ENCODE measurements at places on chromosomes 13 and 19. TPM values are rescaled to one million over a fixed set of nuclear protein-coding genes. Genes with fewer than 3 reads are reported as not detected.

DNA sequence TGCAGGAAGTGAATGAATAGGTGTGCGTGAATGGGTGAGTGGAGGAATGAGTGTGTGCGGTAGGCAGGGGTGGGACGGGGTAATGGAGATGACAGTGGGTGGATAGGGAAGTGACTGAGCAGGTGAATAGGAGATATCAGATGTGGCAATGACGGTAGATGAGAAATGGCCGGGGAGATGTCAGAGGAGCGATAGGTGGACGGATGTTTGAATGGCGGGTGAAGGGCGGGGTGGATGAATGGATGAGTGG lies 1.5 kb downstream of the TTC9B start:
- no peak for DNase-seq

DNA sequence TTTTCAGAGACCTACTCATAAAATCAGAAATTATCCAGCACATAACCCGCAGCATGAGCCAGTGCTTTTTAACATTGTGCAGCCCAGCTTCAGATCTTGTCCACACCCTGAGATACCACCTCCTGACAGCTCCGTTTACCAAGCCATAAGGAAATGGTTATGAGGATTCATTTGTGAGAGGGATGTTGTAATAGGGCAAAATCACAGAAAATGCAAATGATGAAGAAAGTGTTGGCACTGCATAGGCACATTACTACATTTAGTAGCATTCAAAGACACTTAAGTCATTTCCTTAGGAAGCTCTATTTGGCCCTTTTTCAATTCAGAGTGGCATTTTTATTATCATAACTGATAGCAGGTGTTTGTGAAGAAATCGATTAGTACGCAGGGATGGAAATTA lies 277.5 kb downstream of the DNAJC15 start:
- no peak for DNase-seq

GRCh38 chr19:43607238-43608205 lies 4.4 kb upstream of the SRRM5 start:
- DNase-seq, result no peak

GRCh38 chr13:59691501-59692066 lies 472.1 kb downstream of the DIAPH3 start:
- no peak for DNase-seq

- no peak for DNase-seq
Measured at GRCh38 chr13:45372189-45373161, 31.5 kb upstream of the TPT1 start.

- no peak for DNase-seq
Measured at GRCh38 chr13:90070837-90071525, 1276.5 kb upstream of the MIR17HG start.

DNA sequence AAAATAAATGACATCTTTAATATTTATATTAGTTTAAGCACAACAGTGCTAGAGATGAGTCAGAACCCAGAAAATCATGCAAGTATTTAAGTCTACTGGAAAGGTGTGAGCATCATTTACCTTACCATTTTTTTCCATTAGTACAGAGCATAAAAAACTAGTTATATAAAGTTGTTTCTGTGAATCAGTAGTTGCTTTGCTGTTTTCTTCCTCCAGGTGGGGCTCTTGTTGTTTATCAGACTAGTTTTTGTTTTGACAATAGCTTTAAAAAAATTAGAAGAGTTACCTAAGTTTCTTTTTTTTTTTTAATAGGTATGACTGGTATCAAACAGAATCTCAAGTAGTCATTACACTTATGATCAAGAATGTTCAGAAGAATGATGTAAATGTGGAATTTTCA lies 12.7 kb downstream of the SUGT1 start:
- DNase-seq, result no peak

DNA sequence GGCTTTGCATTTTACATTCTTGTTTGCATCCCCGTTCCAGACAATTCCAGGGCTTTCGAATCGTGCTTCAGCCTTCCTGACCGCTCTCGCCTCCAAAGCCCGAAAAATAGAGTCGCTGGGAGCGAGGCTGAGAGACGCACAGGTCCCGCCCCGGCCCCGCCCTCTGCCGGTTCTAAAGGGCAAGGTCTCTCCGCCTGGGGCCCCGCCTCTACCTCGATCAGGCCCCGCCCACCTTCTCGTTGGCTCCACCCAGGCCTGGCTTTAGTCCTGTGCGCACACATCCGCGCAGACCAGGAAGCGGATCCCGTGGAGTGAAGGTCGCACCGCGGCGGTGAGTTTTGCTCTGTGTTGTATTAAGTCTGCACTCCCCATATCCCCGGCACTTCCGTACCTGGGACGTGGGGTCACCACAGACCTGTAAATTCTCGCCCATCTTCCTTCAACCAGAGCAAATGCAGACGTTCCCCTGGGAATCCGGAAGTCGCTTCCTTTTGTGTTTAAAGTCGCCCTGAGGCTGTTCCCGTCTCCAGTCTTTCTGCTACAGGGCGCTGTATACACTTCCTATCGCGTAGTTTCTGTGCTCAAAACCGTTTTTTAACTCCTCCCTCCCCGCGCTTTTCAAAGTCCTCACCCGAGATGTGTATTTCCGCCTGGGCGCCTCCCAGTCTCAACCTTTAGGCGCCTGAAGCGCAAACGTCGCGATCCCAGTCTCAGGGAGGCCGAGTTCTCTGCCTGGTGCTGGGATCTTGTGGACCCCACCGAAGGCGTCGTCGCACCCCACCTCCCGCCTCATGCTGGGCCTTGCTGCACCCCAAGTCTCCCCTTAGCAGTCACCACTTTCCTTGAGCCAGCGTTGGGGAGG lies at the start of gene ZNF701:
Gene ZNF701 (plus strand): TSS at position 288 of the 862 bp plus-strand sequence. CDS start 3,861 bp downstream, outside the sequence.
- peak; percentile 98 for DNase-seq

DNA sequence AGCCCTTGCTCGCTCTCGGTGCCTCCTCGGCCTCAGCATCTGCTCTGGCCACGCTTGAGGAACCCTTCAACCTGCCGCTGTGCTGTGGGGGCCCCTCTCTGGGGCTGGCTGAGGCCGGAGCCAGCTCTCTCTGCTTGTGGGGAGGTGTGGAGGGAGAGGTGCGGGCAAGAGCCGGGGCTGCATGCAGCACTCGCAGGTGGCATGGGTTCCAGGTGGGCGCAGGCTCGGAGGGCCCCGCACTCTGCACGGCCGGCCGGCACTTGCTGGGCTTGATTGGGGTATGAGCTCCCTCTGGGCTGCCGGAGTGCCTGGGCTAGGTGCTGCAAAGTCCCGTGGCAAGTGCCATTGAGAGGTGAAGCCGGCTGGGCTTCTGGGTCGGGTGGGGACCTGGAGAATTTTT lies 31.7 kb upstream of the RPL21 start:
- DNase-seq, result no peak

- no peak for DNase-seq
Measured at GRCh38 chr13:50766013-50766412, 77.5 kb downstream of the DLEU7 start.

DNA sequence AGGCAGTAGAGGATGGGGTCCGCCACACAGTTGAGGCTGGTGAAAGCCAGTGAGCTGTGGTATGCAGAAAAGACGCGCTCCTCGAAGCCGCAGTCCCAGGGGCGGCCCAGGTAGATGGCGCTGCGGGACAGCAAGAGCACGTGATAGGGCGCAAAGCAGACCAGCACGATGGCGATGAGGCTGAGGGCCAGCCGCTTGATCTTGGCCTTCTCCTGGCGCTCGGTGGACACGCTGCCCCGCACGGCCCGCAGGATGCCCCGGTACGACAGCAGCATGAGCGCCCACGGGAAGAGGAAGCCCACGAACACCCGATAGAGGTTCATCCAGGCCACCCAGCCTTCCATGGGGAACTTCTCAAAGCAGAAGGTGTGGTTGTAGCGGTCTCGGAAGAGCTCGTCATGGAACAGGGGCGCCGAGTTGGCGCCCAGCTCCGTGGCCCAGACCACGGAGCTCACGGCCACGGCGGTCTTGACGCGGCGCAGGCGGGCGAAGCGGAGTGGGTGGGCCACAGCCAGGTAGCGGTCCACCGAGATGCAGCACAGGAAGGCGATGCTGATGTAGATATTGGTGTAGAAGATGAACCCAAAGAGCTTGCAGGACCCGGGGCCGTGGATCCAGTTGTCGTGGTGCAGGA lies 6.5 kb upstream of the OPA3 start:
- peak; percentile 76 for DNase-seq

DNA sequence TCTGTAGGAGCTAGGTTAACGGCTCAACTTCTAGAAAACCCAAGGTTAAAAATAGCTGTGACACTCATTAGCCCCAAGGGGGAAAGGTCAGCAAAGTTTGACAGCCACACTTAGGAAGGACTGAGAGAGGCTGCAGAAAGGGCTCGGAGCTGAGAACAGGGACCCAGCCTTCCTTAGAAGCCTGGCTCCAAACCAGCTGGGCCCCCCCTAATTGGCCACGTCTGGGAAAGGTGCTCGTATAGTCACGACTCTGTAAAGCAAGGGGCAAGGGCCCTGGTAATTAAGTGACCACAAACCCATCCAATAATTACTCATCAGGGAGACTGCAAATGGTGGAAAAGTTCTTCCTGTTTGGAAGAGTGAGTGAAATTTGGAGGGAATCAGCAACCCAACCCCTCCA lies 90.5 kb downstream of the RNASEH2B start:
- no peak for DNase-seq

- DNase-seq, result no peak
Measured at GRCh38 chr13:55816976-55817601, 1323.6 kb upstream of the PRR20A start.

DNA sequence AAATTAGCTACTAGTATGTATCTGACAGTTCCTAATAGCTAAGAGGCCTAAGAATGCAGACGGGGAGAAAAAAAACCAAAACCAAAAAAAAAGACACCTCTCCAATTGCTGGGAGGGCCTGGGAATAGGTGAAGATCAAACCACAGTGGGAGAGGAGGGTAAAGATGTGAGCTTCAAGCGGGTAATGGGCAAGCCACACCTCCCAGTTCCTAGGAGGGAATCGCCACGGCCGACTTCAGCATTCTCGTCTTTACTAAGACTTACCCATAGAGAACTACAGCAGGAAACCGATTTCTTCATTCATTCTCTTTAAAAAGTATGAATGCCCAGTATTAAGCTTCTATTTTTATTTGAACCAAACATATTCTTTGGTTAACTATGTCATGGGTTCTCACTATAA lies 5.6 kb upstream of the EEF1AKMT1 start:
- DNase-seq, result no peak

DNA sequence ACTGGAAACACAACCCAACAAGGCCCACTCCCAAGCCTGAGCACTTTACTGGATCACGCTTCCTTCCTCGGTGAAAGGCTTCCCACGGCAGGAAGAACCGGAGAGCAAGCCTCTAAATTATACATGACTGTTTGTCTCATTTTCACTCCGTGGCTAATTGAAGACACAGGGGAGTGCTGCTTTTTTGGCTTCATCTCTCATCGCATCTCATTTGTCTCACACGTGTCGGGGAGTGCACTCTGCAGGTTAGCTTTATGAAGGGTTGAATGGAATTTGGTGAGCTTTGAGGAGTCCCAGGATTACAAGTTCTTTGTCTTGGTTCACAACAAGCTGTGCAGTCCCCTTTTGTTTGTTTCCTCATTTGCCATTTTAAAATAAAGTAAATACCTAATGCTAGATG lies 544.6 kb downstream of the GPC6 start:
- DNase-seq, result no peak

DNA sequence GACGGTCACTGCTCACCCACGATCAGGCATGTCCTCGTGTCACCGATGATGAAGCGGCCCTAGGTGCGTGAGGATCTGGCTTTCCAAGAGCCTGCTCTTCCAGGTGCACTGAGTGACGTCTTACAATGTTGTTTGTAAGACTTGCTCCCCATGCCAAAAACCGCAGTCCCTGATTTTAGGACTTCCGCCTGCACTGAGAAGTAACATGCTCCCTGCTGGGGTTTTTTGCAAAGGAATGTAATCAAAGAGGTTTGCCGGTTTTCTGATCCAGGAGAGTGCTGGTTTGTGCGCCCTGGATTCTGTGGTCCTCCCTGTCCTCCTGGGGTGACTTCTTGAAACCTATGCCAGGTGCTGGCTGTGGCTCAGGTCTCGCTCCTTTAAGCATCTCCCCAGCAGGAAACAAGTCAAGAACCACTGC lies 38.8 kb downstream of the MYO9B start:
- DNase-seq, result no peak

- DNase-seq, result no peak
Measured at GRCh38 chr19:10823690-10824089, 12.3 kb downstream of the TMED1 start.

Gene FOXO1
- total RNA-seq, result 31.1 TPM

Gene LCP1
- 33.4 TPM for total RNA-seq

Gene JOSD2
- 35.6 TPM for total RNA-seq

Gene GPC6
- 5.2 TPM for total RNA-seq

Gene VAV1
- 8.2 TPM for total RNA-seq

Gene ZNF729
- total RNA-seq, result not detected

Gene MLLT1
- 37.2 TPM for total RNA-seq
